ENCODE measurements at places on chromosomes 1 and 21.

DNA sequence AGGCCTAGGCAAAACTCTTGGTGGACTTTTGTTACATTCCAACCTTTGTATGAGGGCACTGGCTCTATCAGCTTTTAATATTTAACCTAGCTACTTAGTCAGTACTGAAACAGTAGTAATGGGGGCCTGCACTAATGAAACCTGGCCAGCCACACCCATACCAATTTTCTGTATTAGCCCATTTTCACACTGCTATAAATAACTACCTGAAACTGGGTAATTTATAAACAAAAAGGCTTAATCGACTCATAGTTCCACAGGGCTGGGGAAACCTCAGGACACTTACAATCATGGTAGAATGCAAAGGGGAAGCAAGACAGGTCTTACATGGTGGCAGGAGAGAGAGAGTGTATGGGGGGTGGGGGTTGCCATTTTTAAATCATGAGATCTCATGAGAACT, 245.7 kb upstream of the RGS18 start:
- DNase-seq, result no peak

DNA sequence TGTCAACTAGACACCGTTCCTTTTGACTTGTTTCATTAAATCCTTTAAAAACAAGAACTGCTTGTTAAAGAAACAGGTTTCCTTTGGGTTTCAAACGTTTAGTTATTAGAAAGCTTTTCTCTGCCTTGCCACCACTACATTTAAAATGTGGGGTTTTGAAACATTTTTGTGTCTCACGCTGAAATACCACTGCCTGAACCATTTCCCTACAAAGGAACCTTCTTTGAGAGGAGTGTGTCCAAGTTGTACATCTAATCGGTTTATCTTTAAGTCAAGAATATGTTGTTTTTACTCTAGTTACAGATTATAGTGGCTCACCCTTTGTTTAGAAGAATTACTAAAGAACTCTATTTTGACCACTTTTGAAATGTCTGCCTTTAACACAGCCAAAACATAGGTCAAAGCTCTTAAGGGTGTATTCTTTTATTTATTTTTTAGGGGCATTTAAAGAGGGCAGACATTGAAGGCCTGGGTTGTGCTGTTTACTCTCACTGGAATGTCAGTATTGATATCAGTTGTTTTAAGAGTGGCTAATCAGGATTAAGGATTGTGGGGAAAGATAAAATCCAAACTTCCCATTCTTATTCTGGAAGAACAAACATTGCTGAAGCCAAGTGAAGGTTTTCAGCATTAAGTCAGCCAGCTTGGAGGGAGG, 143.4 kb downstream of the GALNT2 start:
- no peak for DNase-seq

DNA sequence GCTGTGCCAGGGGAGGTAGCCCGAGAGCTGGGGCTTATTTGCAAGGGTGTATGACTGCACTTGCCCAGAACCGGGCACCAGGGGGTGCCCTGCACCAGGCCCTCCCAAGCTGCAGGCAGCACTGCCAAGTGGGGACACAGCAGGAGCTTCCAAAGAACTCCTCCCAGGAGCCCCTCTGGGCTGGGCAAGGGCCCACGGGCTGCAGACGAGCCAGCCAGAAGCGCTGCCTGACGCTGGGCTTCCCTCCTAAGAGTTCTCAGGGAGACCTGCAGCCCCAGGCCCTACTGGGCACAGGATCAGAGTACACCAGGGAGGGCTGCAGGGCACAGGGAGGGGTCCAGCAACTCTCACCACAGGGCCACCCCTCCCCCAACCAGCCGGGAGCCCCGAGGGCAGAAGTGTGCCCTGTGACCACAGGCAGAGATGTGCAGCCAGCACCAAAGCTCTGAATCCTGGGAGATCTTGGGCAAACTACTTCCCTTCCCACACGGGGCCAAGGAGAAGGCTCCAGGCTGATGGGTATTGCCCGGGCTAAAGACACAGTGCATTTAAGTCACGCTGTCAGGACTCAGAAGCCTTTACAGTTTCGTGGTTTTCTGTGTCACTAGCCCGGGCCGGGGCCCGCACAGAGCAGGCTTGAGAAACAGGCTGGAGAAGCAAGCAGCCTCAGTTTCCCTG, 63.4 kb downstream of the KCNAB2 start:
- DNase-seq, result peak; percentile 18

DNA sequence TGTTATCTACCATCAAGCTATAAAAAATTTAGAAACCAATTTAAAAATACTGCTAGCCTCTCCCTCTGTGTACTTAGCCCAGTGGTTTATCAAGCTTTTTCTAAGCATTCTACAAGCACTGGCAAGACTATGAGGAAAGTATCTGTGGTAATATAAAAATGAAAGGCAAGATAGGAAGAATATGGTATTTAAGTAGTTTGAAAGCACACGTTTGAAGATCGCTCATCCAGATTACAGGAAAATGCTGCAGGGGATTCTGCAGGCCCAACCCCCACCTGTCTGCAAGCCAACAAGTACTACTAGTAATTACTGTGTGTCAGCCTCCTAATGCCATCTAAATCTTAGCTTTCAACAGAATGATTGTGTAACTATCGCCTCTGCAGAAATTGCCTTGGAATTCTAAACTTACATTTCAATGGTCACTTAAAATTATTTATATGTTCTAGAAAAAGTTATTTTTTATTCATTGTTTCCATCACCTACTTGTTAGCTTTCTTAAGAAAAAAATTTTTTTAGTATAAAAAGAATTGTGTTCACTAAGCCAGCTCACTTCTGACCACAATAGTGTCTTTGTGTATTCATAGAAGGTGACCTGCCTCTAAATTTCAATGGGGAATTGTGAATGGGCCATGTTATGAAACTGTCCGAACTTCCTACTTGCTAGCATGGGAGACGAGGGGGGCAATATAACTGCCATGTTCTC, 8.5 kb downstream of the ERRFI1 start:
- peak; percentile 92 for DNase-seq

GRCh38 chr1:184219883-184220282, 166.9 kb upstream of the C1orf21 start:
- no peak for DNase-seq

- no peak for DNase-seq
Measured at GRCh38 chr1:110135246-110135645, 15.0 kb upstream of the SLC6A17 start.

DNA sequence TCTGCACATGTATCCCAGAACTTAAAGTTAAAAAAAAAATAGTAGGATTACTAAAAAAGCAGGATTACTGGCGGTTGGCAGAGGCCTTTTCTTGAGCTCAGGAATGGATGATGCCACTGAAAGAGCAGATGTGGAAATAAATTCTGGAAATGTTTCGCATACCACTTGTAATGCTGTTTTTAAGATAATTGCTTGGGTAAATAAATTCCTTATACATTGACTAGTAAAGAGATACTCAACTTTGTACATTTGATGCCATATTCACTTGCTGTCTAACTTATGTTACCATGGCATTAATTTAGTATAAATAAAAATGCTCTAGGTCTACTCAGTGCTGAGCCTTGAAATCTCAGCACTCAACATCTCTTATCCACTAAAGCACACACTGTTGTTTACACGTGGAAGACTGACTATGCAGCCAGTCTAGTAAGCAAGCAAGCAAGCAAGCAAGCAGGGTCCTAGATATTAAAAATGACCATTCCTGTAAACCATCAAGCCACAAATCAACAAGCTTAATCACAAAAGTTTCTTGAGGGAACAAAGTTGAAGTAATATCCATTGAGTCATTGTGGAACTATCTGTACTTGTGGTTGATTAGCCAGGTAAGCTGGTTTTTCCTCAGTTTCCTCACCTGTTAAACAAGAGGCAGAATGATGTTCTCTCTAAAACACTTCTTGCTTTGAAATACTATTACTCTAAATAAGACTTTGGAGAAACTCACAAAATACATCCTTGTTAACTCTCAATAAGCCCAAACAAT, 1.7 kb upstream of the RASAL2 start:
- peak; percentile 82 for DNase-seq

DNA sequence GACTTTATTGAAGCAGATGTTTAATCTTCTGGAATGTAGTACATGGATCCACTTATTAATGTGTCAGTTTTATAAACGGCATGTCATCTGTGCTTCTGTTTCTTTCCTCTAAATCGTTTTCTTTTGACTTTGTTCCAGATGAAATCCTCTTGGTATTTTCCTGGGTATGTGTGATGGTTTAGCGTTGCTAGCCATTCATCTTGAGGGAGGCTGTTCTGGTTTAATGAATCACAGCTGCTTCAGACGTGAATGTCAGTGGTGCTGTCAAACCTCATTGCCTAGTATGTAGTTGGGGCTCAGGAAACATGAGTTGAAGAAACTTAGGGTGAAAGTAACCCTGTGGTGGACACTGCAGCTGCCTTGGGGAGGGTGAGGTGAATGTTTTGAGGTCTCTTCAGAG, 33.2 kb downstream of the KCNK1 start:
- peak; percentile 70 for DNase-seq

GRCh38 chr1:2316451-2316961, 74.8 kb downstream of the MORN1 start:
- DNase-seq, result no peak

DNA sequence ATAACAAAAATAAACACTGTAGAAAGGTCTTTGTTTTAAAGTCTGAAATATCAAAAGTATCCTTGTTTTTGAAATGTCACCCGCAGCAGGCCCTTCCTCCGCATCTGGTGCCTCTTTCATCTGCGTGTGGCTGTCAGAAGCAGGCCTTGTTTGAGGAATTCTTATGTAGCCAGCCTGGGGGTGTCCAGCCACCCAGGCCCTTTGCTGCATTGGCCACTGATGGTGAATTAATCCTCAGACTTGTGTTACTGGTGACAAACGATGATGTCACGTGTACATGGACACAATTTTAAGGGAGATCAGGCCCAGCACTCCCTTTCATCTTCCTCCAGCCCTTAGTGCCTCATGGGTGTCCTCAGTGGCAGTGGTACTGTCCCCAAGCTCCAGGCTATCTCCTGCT, 208.0 kb upstream of the GALNT2 start:
- DNase-seq, result no peak

DNA sequence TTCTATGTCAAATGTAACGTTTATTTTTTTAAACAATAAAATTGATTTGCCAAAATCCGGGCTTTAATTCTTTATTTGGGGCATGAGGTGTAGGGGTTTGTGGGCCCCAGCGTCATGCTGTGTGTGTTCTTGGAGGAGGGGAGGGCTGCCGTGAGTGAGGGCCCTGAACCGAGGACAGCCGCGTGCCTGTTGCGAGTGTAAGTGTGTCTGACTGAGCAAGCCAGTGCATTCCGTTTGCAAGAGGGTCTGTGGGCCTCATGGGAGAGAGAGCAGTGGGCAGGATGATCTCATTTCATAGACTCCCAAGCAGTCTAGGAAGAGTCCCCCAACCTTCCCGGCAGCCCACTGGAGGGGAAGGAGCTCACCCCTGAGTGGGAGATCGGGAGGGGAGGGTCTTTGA, 21.4 kb upstream of the SPSB1 start:
- DNase-seq, result peak; percentile 59

DNA sequence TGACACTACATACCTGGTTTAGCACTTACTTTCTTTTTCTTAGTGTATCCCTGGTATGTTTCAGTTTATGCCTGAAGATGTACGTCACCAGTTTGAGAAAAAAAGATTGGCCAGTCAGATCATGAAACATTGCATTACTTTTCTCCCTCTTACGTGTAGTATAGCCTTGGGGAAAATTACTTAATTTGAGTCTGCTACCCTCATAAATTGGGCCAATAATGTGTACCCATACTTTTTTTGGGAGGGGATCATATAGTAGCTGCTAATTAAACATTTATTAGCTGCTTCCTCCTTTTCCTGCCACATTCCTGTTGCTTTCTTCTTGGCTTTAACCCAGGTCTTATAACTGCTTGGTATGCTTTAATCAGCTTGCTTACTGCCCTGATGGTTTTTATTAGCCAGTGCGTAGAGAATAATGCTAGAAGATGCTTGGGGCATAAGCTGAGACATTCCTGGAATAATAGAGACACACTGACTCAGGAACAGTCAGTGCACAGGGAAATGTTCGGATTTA, 32.1 kb downstream of the RABGAP1L start:
- DNase-seq, result peak; percentile 90

DNA sequence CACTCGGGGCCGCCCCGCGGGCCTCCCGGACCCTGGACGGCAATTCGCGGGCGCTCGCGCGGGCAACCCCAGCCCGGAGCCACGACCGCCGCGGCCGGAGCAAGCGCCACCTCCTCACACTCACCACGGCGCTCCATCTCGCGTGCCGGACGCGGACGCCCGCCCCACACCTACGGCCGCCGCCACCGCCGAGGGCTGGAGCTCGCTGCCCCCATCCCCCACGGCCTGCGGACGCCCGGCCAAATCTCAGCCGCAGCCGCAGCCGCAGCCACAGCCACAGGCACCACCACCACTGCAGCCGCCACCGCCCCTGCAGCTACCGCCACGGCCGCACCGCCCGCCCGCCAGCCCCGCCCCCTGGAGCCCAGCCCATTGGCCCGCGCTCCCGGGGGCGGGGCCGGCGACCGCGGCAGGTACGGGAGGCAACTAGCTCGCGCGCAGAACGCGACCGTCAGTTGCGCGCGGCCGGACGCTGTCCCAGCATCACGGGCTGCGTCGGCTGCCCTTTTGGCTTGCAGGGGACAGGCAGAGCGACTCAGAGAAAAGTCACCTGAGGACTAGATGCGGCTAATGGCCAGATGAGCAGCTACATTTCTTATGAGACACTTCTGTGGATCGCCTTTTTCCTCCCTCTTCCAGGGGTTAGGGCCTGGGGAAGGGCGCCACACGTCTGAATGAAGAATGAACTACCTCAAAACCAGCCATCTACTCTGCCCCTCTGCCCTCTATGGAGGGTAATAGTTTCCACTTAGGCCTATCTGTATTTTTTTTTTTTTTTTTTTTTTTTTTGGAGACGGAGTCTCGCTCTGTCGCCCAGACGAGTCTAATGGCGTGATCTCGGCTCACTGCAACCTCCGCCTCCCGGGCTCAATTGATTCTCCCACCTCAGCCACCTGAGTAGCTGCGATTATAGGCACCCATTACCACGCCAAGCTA, at the start of gene ARHGAP29:
ARHGAP29 (minus strand) TSS at position 294 of the 936 bp plus-strand sequence. CDS start 5,973 bp downstream, outside the sequence.
- peak; percentile 74 for DNase-seq

- no peak for DNase-seq
Measured at GRCh38 chr21:42582787-42583476, 69.3 kb downstream of the SLC37A1 start.

GRCh38 chr21:42815217-42815616, 64.1 kb downstream of the WDR4 start:
- no peak for DNase-seq

DNA sequence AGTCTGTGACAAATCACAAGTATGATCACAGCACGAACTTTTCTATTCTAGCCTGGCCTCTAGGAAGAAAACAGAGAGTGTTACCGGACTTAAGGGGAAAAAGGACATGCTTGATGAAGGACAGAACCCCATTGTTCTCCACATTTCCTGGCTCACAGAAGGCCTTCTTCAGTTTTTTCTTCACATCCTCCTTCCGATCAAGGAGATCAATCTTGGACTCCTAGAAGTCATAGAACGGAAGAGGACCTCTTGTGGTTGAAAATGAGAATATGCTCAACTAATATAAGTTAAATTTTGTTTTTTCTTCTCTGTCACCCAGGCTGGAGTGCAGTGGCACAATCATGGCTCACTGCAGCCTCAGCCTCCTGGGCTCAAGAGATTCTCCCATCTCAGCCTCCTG, 30.3 kb downstream of the YARS1 start:
- no peak for DNase-seq

Measured in fibroblast of skin of right quadriceps (primary cell).